NCI-H510A treated with DMSO at 0.1 percent for 48 hours (cell line): ENCODE measurements at places on chromosomes 7 and 10.

DNA sequence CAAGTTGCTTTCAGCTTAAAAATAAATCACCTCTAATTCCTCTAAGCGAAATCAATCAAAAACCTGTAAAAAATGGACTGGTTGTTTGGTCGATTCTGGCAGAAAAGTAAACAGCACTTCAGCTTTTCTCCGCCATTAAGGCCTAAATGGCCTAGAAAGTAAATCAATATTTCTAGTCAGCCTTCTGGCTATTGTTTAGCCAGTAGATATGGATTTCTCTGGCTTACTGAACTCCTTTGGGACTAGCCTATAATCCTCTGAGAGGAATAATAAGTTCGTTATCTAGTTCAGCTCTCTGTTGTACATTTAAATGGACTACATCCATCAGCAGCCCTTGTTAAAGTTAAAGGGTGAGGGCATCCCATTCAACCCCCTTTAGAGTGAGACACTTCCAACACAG lies 400.1 kb upstream of the ETV1 start:
- DNase-seq: peak; percentile 70

- DNase-seq: no peak
These were observed 56.6 kb upstream of the RAB18 start for GRCh38 chr10:27447540-27447939.

- no peak for DNase-seq
These were observed 79.3 kb upstream of the ARMC3 start for GRCh38 chr10:22848509-22848908.

DNA sequence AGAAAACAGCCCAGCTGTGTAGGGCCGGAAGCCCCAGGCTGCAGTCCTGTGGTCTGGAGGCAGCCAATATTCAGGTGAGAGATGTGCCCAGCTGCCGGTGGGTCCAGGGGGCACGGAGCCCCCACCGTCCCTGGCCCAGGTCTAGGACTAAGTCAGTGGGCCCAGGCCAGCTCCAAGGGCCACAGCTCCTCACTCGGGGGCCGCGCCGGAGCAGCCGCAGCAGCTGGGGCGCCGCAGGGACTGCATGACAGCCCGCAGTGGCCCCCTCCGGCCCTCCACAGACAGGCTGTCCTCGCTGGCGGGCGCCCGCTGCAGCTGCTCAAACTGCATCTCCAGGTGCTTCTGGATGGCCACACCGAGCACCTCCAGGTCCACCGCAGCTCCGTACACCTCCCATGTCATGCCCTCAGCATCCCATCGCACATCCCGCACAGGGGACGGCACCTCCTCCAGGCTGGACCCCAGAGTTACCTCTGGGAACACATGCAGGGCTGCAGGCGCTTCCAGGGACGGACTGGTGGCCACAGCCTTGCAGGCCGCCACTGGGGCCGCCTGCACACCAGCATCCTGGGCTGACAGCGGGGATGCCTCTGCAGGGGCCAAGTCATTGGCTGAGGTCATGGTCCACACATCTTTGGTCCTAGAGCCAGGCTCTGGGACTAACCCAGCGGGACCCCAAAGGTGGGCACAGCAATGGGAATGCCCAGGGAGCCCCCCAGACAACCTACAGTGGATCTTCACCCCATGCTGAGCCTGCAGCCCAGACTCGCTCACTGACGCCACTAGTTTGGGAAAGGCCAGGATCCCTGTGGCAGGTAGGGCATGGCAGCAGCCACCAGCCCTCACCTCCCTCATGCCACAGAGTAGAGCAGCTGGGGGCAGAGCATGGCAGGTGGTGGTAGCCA lies 7.0 kb downstream of the GPRIN2 start:
- DNase-seq: no peak

DNA sequence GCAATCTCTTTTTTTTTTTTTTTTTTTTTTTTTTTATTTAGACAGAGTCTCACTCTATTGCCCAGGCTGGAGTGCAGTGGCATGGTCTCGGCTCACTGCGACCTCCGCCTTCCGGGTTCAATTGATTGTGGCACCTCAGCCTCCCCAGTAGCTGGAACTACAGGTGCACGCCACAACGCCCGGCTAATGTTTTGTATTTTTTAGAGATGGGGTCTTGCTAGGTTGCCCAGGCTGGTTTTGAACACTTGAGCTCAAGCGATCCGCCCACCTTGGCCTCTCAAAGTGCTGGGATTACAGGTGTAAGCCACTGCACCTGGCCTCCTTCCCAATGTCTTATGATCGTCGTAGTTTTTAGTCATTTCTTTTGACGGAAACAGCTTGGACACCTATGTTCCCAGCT lies 6.6 kb upstream of the ZNF853 start:
- no peak for DNase-seq

DNA sequence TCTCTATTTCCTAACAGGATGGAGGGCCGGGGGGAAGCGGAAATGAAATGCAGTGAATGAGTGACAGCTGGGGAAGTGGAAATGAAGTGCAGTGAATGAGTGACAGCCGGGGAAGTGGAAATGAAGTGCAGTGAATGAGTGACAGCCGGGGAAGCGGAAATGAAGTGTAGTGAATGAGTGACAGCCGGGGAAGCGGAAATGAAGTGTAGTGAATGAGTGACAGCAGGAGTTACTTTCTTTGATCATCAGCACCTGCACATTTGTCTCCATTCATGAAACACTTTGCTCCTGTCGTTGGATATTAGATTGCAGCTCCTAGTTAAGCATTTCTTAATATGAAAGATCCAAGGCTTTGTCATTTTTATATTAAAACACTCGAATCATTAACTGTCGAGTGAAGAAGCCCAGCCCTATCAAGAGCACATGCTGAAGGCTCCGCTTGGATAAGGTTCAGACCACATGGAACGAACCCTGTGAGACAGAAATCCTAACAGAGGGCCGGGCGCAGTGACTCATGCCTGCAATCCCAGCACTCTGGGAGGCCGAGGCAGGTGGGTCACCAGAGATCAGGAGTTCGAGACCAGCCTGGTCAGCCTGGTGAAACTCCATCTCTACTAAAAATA lies 406.0 kb upstream of the ADARB2 start:
- no peak for DNase-seq

DNA sequence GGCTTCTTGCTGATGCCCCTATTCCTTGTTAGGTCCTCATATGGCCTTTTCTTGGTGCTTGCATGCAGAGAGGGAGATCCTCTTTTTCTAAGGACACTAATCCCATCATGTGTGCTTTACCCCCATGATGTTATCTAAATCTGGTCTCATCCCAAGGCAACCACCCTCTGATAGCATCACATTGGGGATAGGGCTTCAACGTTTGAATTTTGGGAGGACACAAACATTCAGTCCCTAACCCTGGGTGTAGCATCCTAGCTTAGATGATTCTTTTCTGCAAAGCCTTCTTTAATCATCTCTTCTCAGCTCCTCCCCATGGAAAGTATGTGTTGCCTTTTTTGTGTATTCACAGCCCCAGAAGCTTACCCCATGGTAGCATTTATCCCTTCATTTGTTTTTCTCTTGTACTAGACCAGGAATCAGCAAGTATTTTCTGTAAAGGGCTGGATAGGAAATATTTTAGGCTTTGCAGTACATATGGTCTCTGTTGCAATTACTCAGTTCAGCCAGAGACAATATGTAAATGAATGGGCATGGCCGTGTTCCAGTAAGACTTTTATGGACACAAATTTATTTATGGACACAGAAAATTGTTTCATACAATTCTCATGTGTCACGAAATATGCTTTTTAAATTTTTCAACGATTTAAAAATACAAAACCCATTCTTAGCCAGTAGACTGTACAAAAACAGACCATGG lies 101.5 kb upstream of the CSTF2T start:
- DNase-seq: no peak

GRCh38 chr10:118753331-118754228 lies 1.2 kb downstream of the CACUL1 start:
- no peak for DNase-seq

- DNase-seq: no peak
These were observed 95.7 kb downstream of the DGKB start for GRCh38 chr7:14806891-14807290.

DNA sequence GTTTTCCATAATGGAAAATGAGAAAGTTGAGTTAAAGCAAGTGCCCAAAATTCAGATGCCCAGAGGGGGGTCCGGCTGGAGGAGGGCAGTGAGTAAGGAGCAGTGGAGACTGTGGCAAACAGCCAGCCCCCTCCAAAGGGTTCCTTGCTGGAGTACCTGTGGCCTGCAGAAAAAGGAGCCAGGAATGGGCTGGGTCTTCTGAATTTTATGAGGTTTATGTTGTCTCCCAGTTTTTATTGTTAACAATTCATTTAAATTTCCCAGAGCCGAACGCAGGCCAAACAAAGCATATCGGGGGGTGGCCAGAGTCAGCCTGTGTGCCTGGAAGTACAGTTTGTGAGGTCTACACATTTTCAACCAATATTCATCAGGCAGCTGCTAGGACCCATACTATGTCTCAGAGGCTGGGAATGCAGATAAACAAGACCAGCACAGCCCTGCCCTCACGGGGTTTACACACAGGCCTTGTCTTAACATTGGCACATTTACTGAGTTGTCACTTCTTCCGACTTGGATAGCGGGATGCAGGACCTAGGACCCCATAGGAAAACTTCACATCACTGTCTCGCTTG lies 12.9 kb upstream of the CSGALNACT2 start:
- no peak for DNase-seq

GRCh38 chr7:17580856-17581255 lies 282.4 kb downstream of the AHR start:
- DNase-seq: no peak

DNA sequence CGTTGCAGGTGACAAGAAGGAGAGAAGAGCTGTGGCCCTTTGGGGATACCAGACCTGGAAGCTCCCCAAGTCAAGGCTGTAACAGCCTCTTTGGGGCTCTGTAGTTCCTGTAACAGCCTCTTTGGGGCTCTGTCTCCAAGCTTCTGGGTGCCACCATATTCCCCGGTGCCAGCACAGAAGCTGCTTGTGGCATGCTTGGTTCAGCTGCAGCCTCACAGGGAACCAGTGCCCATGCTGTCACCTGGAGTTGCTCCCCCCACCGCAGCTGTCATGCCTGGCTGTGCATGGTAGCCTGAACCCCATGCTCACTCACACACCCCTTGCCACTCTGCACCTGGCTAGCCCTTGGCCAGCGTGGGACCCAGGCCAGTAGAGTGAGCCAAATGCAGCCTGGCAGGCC lies 109.1 kb downstream of the ELAPOR2 start:
- no peak for DNase-seq

- DNase-seq: no peak
These were observed 67.8 kb downstream of the CPVL start for GRCh38 chr7:29078311-29079260.

DNA sequence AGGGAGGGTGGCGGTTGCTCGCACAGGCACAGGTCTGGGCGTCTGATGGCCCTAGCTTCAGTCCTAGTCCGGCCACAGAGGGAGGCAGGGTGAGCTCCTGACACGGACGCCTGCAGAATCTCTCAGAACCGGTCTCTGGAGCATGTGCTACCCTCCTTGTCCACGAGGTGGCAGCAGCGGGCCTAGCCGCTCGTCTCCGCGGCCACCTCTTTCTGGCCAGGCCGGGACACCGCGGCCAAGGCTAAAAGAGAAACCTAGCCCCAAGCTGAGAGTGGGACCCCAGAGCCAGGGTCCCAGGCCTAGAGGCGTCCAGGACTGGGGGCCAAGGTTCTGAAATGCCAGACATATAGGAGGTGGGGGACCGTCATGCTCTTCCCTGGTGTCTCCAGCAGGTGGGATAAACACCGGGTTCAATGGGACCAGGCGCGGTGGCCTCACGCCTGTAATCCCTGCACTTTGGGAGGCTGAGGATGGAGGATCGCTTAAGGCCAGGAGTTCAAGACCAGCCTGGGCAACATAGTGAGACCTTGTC lies 3.2 kb upstream of the LAT2 start:
- DNase-seq: peak; percentile 48

DNA sequence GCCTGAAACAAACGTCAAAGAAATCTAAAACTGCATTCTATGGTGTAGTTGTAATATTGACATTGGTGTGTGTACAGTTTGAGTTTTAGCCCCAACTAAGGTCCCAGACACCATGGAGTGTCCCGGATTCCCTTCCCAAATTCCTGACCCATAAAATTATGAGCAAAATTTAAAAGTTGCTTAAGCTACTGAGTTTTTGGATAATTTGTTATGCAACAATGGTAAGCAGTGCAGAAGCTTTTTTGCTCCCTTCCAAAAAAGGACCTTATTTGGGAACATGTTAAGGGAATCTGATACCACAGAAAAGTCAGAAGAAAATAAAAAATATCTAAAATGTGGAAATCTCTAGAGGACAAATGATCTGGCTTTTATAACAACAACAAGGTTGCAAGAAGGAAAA lies 63.3 kb upstream of the KMT2E start:
- DNase-seq: no peak

GRCh38 chr7:128883622-128884448 lies 21.2 kb downstream of the ATP6V1F start:
- peak; percentile 50 for DNase-seq

- no peak for DNase-seq
These were observed 670.6 kb downstream of the SUGCT start for GRCh38 chr7:40805361-40805760.

GRCh38 chr10:24519950-24520349 lies 203.7 kb downstream of the ARHGAP21 start:
- DNase-seq: no peak

DNA sequence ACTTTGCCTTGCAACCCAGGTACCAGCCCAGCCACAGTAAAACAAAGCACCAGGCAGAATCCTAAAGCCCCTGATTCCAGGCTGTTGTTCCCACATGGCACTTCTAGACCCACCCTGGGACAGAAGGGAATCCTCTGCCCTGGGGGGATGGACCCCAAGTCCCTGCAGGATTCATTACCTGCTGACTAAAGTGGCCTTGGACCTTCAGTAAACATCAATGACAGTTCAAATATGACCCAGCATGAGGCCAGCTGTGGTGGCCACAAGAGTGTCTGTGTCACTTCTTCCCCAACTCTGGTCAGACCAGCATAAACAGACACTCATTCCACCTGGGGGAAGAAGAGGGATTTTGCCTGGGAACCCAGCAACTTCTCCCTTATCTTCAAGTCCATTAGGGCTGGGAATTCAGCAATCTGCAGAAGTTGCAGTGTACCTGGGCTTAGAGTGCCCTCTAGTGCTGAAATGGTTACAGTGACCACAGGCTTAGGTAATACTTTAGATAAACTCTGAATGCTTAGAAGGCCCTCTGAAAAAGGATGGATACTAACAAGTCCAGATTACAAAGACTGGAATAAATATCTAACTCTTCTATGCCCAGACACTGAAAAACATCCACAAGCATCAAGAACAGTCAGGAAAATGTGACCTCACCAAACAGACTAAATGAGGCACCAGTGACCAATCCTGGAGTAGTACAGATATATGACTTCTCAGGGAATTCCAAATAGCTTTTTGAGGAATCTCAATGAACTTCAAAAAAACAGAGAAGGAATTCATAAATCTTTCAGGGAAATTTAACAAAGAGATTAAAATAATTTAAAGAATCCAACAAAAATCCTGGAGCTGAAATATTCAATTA lies 108.5 kb upstream of the TMEM168 start:
- peak; percentile 20 for DNase-seq

- no peak for DNase-seq
These were observed 121.5 kb upstream of the CXCL12 start for GRCh38 chr10:44506386-44506785.

GRCh38 chr10:73839276-73839966 lies 28.0 kb upstream of the NDST2 start:
- DNase-seq: no peak

DNA sequence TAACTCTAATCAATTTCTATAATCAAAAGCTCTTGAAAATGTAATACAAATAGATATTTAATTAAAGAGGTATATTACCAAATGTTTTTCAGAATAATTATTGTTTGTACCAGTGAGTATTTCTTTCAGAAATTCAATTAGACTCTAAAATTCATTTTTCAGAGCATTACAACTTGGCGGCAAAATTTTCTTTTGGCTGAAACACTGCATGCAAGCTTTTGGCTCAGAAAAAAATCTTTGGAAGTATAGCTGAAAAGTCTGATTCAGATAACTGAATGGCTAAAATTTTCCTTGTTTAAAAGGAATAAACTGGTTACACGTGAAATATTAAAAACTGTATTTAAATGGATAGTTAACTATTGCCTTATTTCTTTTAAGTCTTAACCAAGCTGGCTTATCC lies 202.6 kb upstream of the KAT6B start:
- no peak for DNase-seq
